ENCODE measurements at places on chromosomes 7 and 10.

- no peak for DNase-seq
Measured at GRCh38 chr7:26360650-26361049, 69.0 kb downstream of the SNX10 start.

GRCh38 chr7:128938544-128939074, 882 bp downstream of the IRF5 start:
- DNase-seq, result no peak

GRCh38 chr10:10094691-10095090, 923.0 kb upstream of the CELF2 start:
- DNase-seq, result no peak

GRCh38 chr7:152583006-152583405, 92.9 kb downstream of the XRCC2 start:
- DNase-seq, result no peak

DNA sequence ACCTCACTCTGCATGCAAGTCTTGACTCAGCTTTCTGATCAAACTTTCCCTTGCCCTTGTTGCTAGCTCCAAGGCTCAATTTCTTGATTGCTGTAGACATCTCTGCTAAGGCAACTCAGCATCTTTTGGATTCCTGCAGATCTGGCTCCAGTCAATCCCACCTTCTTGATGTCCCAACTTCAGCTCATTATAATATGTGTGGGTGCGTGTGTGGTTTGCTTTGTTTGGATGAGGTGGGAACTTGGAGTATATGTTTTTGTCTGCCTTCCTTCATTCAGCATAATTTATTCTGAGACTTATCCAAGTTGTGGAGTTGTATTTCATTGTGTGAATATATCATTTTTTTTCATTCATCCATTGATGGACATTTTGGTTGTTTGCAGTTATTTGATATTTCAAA, 364.8 kb upstream of the IGFBP3 start:
- DNase-seq, result no peak

DNA sequence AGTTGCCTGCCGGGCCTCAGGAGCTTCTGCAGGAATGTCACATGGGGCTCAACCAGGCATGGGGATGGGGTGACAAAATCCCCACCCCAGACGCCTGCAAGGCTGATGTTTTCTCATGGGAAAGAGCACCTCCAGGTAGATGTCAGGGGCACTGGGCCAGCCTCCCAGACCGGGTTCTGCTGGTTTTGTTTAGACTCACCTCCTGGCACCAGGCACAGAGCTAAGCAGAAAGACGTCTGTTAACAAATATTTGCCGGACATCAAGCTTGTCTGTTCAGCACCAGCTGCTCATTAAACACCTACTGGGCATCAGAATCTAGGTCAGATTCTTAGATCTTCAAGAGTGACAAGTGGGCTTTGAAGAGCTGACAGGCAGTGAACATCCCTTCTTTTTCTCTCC, 34.9 kb upstream of the TCERG1L start:
- DNase-seq, result no peak

All from NCI-H187 treated with DMSO at 0.1 percent for 48 hours (cell line).